ENCODE measurements at places on chromosomes 5 and 9. TPM values are rescaled to one million over a fixed set of nuclear protein-coding genes. Genes with fewer than 3 reads are reported as not detected.

- no peak for DNase-seq
Observed at GRCh38 chr5:1446602-1447343, 1.5 kb upstream of the SLC6A3 start.

DNA sequence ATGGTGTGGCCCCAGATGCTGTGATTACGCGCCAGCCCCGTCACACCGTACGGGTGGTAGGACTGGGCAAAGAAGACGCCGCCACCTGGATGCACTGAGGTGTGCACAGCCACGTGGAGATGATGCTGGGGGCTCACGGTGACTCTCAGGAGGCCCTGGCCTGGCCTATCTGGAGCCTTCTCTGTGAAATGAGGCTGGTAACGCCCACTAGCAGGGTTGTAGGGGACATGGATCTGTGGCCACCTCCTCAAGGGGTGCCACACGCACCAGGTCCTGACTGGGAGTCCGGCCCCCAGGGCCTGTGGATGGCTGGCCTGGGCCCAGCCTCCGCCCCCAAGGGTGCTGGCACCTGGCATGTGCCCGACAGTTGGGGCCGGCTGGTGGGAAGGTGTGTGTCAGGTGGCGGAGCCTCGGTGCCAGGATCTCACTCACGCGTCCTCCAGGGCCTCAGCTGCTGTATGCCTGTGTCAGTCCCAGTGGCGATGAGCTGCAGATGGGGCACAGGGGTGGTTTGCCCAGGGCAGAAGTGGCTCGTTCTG, 32.4 kb downstream of the NEK6 start:
- DNase-seq: no peak

GRCh38 chr5:130964231-130965202, 200.5 kb downstream of the HINT1 start:
- DNase-seq: no peak

DNA sequence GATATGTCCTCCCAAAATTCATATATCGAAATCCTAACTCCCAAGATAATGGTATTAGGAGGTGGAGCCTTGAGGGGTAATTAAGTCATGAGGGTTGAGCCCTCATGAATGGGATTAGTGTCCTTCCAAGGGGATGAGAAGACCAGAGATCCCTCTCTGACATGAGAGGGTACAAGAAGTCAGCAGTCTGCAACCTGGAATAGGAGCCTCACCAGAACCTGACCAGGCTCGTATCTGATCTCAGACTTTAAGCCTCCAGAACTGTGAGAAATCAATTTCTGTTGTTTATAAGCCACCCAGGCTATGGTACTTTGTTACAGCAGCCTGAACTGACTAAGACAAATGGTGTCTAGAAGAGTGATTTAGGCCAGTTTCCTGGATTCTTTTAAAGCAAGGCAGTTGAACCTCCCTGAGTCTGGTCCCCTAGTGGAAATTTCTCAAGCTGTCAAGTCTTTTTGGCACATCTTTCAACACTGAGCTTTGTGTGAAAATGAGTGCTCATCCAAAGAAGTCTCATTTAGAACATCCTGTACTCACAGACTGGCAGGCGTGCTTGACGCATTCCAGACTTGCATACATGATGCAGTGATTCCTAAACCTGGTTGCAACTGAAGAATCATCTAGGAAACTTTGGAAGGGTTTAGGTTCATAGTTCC, 254.8 kb upstream of the PPP1R2B start:
- DNase-seq: no peak

GRCh38 chr9:110028676-110029075, 179.3 kb downstream of the C9orf152 start:
- DNase-seq: no peak

GRCh38 chr9:127162046-127162863, 39.8 kb upstream of the ANGPTL2 start:
- no peak for DNase-seq

GRCh38 chr9:136209786-136210185, 4.9 kb upstream of the LHX3 start:
- DNase-seq: no peak

GRCh38 chr5:25056836-25057235, 412.1 kb upstream of the CDH10 start:
- no peak for DNase-seq

GRCh38 chr5:176626876-176627236, 3.5 kb downstream of the SNCB start:
- DNase-seq: no peak

DNA sequence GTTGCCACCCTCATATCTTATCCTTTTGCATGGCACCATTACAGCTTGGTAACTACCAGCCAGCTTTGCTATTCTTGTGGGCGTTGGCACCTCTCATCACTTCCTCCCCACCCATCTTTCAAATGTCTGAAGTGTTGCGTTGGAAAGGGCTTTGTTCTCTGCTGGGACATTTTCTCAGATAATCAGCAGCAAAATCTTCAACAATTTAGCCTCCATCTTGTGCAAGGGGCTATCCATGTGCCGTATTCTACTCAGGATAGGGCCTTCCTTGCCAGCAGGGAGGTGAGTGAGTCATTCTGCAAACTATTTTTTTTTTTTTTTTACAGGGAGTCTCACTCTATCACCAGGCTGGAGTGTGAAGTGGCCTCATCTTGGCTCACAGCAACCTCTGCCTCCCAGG, 62.1 kb upstream of the NUDT12 start:
- DNase-seq: no peak

GRCh38 chr9:129775448-129775798, 22.6 kb upstream of the PTGES start:
- DNase-seq: no peak

DNA sequence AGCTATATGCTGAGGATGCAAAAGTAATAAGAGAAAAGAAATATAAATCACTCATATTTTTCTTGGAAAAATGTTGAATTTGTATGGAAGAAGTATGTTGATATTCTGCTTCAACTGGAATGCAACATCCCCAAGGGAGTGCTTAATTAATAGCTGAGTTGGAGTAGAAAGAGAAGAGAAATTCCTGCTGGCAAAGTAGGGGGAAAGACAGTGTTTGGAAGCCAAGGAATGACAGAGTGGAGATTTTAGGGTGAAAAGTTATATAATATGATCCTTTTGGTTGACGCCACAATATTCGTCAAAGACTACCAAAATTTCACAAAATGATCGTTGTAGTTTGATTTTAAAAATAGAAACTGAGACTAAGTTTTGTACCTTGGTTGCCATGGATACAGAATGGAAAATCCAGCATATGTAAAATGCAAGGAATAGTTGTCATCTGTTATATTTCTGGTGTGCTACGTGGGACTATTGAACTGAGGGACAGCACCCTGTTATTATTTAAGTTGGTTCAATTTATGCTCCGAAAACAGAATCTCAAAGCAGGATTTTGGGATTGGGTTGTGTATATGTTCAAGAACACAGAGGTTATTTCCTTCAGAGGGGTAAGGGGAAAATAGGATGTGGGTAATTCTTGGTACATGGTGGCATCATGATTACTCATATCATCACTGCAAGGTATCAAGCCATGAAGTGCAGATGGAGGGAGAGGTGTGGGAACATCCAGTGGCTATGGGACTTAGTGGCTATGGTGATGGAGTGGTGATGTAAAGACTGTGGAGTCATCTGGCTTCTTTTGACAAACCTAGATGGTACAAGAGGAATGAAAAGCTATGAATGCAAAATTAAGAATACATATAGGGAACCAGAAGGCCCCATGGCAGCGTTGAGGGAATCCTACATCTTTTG, 61.0 kb downstream of the SUB1 start:
- DNase-seq: no peak

DNA sequence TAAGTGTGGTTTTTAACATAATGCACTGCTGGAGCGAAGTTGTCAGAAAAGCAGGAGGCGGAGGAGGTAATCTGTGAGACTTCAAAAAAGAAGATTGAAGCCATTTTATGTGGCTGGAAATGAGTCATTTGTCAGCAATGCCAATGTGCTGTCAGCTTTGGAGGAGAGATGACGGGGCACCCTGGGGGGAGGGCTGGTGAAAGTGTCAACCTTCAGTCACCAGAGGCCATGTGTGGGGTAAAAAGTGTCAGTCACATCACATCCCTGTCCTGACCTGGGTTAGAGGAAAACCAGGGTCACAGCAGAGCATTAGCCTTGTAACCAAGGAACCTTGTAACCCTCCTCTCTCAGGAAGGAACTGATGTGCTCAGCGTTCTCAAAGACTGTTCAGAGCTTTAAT, 59.1 kb downstream of the TLR4 start:
- no peak for DNase-seq

DNA sequence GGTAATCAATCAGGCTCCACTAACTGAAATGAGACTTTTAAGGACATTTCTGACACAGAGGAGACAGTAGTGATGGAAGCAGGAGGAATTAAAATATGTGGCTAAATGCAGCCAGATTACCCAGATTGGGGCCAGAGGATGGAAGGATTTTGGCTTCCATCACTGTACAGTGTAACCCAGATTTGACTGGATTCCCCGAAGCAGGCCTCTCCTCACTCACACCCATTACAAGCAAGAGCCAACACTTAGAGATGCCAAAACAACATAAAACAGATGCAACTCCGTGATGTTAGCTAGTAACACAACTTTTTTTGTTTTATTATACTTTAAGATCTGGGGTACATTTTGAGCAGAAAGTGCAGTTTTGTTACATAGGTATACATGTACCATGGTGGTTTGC, 17.6 kb downstream of the TEK start:
- no peak for DNase-seq

DNA sequence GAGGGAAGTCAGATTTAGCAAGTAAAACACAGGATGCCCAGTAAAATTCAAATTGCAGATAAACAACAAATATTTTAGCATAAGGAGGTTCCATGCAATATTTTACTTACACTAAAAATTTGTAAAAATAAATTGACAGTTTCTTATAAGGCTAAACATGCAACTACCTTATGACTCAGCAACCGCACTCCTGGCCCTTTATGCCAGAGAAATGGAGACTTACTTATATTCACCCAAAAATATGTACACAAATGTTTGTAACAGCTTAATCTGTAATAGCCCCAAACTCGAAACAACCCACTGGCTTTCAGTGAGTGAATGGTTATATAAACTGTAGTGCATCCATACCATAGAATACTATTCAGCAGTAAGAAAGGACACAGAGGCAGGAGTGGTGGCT, 28.6 kb upstream of the TRIM14 start:
- DNase-seq: no peak

CTSV gene
- total RNA-seq: 0.20 TPM

BAAT gene
- total RNA-seq: 0.06 TPM

NMUR2 gene
- total RNA-seq: not detected

FST gene
- 0.10 TPM for total RNA-seq
